ENCODE measurements at places on chromosomes 13 and 19.
A peak's percentile ranks its signal among the peaks of the same experiment; 100 is the strongest.

- DNase-seq: no peak
Measured at GRCh38 chr13:46178143-46178542, 3.8 kb downstream of the LCP1 start.

- no peak for DNase-seq
Measured at GRCh38 chr19:39428283-39429112, 7.3 kb downstream of the RPS16 start.

- no peak for DNase-seq
Measured at GRCh38 chr13:109670776-109671175, 115.6 kb downstream of the IRS2 start.

DNA sequence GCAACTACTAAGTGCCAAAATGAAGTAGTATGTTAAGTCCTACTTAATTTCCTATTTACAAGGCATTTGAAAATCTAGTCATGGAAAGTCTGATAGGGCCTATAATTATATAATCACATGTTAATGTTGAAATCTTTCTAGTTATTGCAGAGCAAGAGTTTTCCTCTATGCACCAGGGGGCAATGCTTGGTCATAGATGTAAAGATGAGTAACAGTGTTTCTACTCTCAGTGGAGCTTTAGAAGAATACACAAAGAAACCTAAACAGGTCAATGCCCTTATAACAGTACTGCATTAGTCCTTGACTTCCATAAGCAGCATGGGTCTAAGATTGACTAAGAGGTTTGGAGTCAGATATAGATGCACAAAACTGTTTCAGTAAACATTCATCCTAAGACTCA lies 218.7 kb downstream of the KCTD12 start:
- DNase-seq: peak; percentile 35

DNA sequence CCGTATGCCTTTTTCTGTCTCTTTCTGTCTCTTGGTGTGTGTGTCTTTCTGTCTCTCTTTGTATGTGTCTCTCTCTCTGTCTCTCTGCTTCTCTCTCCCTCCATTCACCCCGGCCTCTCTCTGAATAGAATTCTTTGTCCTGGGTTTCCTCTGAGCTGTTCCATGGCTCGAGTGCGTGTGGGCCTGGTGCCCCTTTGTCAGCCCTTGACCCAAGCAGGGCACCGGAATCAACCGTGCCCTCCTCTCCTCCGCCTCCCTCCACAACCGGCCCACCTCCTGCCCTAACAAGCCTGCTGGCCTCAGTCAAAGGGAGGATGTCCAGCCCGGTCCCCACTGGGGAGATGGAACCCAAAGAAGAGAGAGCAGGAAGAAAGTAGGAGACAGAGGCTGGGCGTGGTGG lies 3.2 kb downstream of the AXL start:
- DNase-seq: no peak

Measured in NCI-H1092 (cell line).